ENCODE measurements at places on chromosomes 4 and X. TPM values are rescaled to one million over a fixed set of nuclear protein-coding genes. Genes with fewer than 3 reads are reported as not detected.

- no peak for DNase-seq
These were observed 21.9 kb downstream of the ERCC6L start for GRCh38 chrX:72216973-72217372.

GRCh38 chrX:6228720-6229119, at the start of gene NLGN4X:
Gene NLGN4X, minus strand, starts transcription at chrX:6228867. Its CDS starts 77,401 bp downstream, at chrX:6151466.
- DNase-seq: no peak

GRCh38 chr4:87225936-87226335, 5.5 kb upstream of the KLHL8 start:
- no peak for DNase-seq

DNA sequence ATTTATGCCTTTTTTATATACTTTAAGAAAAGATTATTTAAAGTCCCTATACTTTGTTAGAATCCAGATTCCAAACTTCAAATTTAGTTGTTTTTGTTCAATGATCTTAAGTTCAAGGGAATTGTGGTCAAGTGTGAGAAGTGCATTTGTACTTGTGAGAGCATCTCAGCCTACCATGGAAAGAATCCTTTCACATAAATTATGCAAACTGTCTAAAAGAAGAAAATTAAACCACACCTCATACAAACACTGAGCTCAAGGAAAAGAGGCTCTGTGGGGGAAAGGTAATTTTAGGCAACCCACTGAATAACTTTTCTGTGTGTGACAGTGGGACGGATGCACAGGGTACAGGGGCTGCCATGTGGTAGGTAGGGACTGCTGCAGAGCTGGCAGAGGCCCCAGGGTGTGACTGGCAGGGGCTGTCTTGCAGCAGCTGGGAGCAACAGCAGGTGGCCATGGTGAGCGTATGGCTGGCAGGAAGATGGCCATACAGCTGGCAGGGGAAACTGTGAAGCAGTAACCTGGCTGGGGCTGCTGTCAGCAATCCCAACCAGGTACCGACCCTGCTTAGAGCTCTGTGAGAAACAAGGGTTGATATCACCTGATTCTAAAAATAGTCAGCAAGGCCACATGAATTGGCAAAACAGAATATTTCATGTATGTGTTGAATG, 130.6 kb downstream of the UGT8 start:
- DNase-seq: no peak

- no peak for DNase-seq
These were observed 153.0 kb downstream of the SMIM20 start for GRCh38 chr4:26067035-26067434.

- no peak for DNase-seq
These were observed 267.1 kb upstream of the ETNPPL start for GRCh38 chr4:109029987-109030386.

DNA sequence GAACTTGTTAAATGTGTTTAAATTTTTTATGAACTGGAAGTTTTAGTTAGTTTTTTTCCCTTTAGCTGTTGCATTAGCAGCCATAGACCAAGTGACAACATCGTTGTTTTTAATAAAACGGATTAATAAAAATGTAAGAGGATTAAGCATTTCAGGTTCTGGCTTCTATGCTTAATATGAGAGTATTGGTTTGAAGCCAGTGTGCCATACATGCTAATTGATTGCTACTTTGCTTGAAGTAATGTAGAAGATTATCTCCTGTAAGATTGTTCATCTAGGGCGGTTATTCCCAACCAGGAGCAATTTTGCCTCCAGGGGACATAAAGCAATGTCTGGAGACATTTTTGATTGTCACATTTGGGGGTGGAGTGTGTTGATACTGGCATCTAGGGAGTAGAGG, 54.3 kb downstream of the TLL1 start:
- no peak for DNase-seq

The RHOXF2B gene
- total RNA-seq: not detected

The NAA11 gene
- total RNA-seq: not detected

The PAGE2 gene
- not detected for total RNA-seq

- no peak for DNase-seq
These were observed 130.0 kb upstream of the STX18 start for GRCh38 chr4:4671774-4672349.

The GRIA2 gene
- total RNA-seq: 1.6 TPM

GRCh38 chr4:48370260-48371134, 29.2 kb downstream of the SLAIN2 start:
- no peak for DNase-seq

DNA sequence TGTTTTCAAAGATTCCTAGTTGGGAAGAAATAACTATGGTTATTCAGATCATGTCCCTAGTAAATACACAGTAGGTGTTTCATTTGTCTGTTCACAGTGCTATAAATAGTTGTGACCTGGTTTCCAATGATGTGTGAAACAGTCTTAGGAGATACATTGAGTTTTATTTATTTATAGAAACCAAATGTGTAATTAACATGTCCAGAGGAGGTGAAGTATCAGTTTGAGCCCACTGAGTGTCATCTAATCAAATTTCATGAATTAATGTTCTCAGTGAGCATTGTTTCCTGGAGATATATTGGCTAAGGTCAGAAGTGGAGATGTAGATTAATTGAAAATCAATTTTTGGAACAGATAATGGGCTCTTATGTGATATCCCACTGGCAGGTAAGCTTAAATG, 996.3 kb downstream of the FSTL5 start:
- DNase-seq: no peak

The SLITRK4 gene
- 13.2 TPM for total RNA-seq

DNA sequence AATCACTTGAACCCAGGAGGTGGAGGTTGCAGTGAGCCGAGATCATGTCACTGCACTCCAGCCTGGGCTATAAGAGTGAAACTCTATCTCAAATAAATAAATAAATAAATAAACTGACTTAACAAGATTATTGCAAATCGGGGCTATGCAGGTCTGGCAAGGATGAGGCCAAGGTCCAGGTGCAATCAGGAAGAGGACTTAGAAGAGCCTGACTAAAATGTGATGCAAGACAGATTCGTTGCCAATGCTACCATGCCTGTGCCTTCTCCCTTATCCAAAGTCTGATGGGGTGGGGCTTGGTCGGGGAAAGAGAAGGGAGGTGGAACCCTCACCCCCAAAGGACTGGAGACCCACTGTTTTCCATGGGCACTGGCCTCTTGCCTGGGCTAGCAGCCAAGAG, 14.7 kb downstream of the ZCCHC13 start:
- no peak for DNase-seq

- DNase-seq: no peak
These were observed 46.9 kb upstream of the TAB3 start for GRCh38 chrX:30935985-30936384.

The ATP10D gene
- 25.3 TPM for total RNA-seq

The KLB gene
- total RNA-seq: not detected

GRCh38 chr4:85005865-85006377, 39.4 kb upstream of the WDFY3 start:
- DNase-seq: no peak

The PDGFRA gene
- total RNA-seq: 192 TPM

The CT83 gene
- total RNA-seq: not detected

All from posterior vena cava (tissue), 2 donors.